AG20443 (cell line): ENCODE measurements at places on chromosomes 3 and 15.

- DNase-seq: no peak
Measured at GRCh38 chr3:105948101-105948500, 79.3 kb upstream of the CBLB start.

- DNase-seq: peak; percentile 42
Measured at GRCh38 chr3:151372063-151372820, 12.3 kb downstream of the P2RY12 start.

DNA sequence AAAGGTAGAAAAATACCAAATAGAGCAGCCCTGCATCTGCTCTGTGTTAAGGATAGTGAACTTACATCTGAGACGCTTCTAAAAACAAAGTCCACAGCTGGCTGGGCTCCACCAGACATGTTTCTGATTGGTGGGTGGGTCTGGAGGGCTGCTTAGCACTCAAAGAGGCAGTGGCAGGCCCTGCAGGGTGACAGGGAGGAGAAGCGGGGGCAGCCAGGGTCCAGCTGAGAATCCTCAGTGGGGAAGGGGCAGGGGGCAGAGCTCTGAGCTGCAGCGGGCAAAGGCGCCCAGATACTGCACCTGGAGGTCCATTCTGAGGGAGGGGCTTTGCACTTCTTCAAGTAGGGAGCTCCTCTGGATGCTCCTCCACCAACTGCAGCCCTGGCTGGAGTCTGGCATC, 28.1 kb downstream of the PRR23E start:
- DNase-seq: no peak

DNA sequence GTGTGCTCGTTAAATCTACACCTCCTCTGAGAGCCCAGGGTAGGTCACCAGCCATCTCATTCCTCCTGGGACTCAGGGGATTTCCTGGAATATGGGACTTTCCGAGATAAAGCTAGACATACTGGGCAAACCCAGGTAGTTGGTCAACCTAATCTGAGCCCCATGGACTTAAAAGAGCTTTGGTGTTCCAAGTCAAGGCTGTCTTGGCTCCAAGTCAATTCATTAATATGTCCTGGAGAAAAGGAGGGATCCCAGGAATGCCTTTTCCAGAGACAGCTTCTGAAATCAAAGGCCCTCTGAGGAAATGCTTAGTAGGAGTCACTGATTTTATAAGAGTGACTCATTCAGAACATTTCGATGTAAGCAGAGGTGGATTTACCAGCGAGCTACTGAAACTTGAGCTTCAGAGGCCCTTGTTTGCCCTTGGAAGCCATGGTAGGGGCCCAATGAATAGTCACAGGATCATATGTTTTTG, 137.3 kb upstream of the UBE2E1 start:
- peak; percentile 60 for DNase-seq

GRCh38 chr3:24270744-24271143, 223.9 kb downstream of the THRB start:
- no peak for DNase-seq

GRCh38 chr15:35932531-35932930, 386.6 kb upstream of the DPH6 start:
- DNase-seq: no peak

GRCh38 chr15:51038162-51038973, 56.3 kb downstream of the TNFAIP8L3 start:
- no peak for DNase-seq

DNA sequence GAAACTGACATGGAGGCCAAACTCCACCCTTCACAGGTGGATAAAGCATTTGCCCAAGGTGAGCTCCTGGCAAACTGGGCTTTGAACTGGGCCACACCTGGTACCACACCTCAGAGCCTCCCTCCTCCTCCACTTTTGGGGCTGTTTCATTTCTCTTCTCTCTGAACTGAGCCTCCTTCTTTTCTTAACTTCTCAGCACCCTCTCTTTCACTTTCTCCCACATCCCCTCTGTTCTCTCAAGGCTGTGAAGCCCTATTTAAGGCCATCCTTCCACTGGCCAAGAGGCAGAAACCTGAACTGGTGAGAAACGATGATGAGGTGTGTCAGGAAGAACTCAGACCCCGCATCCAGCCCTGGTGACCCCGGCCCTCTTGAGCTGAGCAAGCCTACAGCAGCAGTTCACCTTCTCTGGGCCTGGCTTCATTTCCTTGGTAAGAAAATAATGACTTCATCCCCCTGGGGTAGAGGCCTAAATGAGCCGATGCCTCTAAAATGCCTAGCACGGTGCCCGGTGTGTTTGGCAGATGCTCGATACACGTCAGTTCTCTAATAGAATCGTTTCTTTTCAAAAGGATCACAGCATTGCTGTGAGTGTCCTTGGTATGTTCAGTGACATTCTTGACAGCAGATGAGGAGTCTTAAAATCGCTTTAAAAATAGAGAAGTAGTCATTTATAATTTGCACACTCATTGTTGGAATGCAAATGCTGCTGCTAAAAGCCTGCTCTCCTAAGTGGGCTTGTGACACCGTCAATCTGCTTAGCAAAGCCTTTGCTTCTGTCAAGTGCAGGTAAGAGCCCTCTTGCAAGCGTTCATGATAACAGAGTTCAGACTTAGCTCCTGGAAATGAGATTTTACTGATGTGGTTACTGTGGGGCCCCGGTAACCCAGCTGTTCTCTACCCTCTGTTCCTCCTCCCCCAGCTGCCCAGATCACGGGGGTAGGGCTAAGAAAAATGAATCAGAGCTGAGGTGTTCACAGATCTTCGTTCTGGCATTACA, 97.7 kb upstream of the ATP2B2 start:
- DNase-seq: no peak

GRCh38 chr3:15427981-15428380, 583 bp downstream of the EAF1 start:
- peak; percentile 22 for DNase-seq

DNA sequence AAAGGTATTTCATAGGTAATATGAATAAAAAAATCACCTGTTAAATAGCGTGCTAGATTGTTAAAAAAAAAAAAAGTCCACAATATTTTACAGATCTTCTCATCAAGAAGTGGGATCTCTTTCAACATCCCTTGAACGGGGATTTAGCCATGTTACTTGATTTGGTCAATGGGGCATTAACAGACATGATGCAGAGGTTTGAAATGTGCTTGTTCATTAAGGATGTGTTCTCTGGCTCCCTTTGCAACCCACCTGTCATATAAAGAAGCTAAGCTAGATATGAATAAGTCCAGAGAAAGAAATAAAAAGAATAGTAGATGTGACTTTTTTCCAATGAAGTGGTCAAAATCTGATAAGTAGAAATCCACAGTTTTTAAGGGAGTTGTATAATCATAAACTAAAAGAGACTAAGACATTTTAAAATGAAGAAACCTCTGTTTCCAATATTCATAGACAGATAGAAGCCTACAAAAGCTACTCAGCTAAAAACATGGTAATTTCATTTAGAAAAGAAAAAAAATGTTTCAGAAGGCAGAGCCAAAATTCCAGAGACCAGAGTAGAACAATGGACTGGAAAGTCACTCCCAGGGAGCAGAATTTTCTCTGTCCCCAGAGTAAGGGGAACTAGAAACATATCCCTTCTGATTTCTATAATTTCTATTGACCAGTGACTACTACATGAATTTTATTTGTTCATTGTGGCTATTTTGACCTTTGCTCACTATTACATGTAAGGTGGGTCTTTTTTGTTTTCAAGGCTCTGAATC, 79.2 kb downstream of the PLSCR2 start:
- DNase-seq: no peak

DNA sequence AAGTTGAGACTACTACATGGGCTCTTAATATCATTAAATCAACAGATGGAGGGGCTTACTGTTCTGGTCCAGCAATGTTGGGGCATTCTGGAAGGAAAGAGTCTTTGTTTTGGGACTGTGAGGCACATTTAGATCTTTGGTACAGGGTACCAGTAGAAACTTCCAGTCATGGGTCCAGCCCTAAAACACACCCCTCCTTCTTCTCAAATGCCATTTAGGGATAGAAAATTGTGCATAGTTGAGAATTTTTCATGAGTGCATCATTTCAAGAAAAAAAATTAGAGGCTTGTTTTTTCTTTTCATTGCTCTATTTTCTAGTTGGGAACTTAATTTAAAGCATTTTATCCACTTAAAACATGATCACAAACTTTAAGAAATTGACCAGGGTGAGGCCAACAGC, 4.1 kb upstream of the RTP1 start:
- peak; percentile 60 for DNase-seq

DNA sequence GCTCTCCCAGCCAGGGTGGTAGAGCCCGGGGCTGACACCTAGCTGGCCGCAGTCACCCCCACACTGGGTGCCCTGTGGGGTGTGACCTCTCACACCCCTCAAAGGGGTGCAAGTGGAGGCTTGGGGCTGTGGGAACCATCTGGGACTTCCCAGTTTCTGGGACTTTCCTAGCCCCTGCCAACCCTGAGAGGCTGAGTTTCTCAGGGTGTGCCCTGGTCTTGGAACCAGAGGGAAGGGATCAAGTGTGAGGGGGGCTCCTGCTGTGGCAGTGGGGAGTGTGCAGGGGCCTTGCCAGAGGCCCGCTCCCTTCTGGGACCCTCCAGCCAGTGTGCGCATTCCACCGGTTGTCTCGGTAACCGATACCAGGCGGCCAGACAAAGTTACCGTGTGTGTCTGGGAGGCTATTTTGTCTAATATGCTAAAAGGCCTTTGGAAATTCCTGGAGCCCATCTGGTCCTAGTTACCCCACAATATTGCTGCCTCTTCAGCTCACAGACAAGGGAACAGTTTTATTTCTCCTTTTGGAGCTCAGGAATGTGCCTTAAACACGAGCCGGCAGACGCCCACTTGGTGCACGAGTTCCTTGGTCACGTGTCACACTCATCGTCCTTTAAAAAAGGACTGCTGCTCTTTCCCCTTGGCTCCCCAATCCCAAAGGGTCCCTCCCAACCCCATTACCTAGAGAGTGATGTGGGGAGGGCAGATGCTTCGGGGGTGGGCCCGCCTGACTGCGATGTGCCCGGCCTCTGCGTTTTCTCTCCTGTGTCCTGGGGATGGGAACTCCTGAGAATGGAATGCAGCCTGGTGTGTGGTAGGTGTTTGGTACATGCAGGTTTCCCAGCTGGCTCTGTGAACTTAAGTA, 33.2 kb downstream of the HDAC11 start:
- DNase-seq: peak; percentile 85

DNA sequence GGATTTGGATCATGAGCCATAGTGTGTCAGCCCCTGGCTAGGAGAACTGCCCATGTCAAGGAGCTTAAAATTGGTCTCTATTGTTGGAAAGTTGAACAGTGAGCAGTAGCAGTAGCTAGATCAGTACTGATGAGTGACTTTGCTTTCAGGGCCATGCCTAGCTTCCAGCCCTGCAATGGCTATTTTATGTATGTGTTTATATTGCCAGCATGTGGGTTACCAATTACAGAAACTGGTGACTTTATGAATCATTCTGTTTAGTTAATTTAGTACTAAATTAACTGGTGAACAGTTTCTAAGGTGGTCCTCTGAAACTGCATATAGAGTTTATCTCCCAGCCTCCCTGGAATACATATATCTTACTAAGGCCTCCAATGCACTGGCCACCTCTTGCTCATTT, 908.1 kb upstream of the ALCAM start:
- no peak for DNase-seq

GRCh38 chr15:55549305-55549704, 38.8 kb downstream of the PYGO1 start:
- DNase-seq: no peak

GRCh38 chr15:34783431-34783830, 11.9 kb downstream of the ACTC1 start:
- DNase-seq: no peak

DNA sequence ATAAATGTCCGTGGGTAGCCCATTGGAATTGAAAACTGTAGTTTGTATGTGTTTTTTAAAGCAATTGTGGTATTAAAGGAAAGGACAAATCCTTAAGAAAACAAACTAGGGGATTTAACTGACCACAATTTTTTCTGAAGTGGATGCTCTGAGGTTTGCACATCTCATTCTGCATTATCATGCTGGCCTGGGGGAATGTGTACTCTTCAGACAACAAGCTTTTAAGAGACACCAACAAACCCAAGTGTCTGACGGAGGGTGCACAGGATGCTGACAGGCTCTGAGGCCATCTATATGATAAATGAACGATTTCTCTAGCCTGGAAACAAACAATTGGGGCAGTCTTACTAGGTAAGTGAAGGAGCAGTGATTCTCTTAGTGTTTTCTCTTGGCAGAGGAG, 9.1 kb downstream of the LINS1 start:
- no peak for DNase-seq

DNA sequence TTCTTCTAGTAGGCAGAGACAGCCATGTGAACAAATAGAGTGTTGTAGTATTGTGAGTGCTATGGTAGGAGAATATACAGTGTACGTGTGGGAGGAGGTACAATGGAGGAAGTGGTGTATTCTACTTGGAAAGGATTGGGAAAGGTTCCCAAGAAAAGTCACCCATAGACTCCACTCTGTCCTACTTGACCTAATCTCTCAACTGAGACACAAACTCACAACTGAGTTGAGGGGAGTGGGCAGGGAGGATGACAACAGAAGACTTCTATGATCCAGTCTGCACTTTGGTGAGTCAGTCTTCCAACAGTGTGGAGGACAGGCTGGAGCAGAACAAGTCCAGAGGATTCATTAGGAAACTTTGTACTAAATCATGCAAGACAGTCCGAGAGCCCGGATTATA, 28.8 kb upstream of the AQP9 start:
- no peak for DNase-seq

DNA sequence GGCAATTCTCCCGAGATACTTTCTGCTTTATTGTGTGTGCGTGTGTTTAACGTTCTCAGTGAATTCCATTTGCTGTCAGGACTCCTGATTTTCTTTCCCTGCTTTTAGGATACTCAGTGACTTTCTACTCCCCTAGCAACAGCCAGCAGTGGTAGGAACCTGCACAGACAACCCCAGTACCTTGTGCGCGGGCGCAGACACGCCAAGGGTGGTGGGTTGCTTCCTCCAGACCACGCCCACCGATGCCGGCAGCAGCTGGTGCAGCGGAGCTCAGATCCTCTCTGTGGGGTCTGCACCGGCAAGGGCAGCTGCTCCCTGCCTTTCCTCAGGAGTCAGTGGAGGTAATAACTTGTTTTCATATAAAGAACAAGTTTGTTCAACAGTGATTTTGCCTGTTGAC, 225.1 kb upstream of the NDN start:
- DNase-seq: no peak

GRCh38 chr3:141006344-141006743, 44.8 kb upstream of the SPSB4 start:
- DNase-seq: no peak

- DNase-seq: peak; percentile 27
Measured at GRCh38 chr3:119497820-119498185, 544 bp upstream of the TIMMDC1 start.

GRCh38 chr15:72474466-72474911, 359 bp downstream of the ARIH1 start:
- DNase-seq: no peak

- DNase-seq: no peak
Measured at GRCh38 chr3:18483226-18483625, 58.1 kb upstream of the SATB1 start.

DNA sequence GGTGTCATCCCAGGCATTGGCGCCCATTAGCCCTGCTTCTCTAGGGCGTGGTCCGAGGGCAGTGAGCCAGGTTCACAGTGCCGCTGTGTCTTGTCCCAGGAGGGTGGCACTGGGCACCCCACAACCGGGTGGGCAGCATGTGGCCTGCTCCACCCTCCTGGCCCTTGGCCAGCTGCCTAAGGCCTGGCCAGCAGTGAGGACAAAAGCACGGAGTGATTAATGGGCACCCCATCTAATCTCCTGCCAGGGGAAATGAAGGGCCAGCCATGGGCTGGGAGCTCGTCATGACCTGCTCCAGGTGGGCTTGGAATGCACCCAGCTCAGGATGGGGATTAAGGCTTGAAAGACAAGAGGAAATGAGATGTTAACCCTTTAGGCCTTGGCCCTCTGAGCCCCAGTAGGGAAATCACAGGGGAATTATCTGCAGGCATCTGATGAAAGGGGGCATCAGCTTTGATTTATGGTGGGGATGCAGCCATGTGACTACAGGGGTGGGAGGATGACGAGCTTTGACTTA, 5.2 kb downstream of the THSD4 start:
- no peak for DNase-seq
